ENCODE measurements at places on chromosomes 1 and 21.

DNA sequence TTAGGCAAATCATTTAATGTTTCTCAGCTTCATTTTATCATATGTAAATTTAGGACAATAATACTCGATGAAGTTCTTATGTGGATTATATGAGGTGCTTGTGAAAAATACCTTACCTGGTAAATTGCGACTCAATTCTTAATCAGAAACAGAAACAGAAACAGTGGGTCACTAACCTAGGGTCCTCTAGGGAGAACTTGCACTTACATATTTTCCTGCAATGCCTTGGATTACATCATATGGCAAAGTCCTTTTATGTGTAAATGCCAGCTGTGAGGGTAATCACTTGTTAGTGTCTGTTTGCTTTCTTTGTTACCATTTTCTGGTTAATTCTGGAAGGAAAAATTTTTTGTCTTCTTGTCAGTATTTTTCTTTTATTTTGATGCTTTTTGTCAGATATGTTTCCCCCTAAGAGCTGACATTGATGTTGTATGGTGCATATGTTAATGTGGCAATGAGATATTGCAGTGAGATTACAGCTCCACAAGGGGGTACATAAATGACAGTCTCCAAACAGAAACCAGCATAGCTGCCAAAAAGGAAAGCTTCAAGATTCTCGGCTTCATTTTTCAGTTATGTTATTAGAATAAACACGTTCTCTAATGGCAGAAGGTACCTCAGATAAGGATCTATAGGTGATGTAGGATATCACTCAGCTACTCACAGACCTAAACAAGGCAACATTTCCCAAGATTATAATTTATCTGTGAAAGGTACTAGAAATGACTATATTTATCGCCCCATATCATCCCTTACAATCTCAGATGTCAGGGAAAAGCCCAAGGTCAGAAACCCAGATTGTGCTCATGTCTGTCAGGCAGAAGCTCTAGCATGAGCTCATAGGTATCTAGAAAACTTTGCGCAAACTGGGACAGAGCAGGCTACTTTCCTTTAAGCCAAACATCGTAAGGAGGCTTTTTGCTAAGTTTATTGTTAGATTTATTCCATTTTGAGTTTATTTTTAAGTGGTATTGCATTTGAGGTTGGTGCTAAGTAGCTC, 119.9 kb downstream of the FASLG start:
- DNase-seq: peak; percentile 20

DNA sequence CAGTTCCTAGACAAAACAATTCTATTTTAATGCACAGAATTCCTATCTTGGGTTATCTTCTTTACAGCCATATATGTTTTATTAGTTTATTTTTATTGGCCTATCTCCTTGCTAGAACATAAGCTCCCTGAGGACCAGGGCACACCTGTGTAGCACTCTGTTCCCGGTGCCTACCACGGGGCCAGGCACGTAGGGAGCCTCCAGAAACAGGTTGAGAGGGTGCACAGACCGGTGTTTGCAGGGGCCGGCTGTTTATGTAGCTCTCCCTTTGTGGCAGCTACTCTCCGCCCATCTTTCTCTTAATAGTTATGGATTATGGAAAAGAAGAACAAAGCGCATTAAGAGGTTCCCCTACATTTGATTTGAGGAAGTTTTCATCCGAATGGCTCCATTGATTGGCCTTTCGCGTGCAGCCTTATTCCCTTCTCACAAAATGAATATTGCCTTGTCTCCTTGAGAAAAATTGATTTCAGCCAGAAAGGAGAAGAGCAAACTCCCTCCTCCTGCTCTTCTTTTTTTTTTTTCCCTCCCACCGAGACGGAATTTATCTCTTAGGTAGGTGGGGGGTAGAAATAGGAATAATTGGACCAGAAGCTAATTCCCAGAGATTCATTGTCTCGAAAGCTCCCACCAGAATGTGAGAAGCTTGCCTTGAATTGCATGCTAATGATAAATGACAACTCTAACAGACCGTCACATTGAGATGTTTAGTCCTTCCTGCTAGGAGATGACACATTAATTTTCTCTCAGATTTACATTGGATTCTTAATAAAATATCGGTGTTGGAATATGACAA, 447.4 kb downstream of the CAMTA1 start:
- no peak for DNase-seq

DNA sequence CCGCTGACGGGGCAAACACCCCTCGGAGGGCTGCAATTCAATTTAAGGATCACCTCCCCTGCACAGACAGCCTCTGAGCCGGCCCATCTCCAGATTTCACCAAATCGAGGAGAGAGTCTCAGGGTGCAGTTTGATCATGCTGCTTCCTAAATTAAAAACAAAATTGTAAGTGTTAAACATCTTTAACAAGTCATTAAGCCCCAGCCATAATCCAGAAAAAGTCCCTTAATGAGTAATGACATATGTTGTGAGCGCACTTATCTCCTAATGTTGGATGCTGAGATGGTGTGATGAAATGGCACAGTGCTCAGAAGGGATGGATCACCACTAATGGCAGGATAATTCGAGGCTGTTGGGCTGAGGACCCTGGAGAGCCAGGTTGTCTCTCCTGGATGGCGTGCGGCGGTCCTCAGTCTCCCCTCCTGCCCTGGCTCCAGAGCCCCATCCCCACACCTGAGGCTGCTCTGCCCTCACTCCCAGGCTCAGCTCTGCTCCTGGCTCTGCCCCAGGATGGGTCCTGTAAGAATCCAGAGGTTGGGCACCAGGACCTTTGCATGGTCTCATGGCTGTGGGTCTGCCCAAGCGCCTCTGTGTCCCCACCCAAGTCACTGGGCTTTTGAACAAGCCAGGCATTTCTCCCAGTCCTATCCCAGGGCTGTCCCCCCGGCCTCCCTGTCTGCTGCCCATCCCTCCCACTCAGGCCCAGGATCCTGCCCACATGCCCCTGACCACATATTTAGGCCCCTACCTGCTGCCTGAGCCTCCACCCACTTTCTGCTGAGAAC, 224.4 kb upstream of the POU3F1 start:
- DNase-seq: no peak

- no peak for DNase-seq
These were observed 37.6 kb upstream of the GNPAT start for GRCh38 chr1:231203259-231204057.

GRCh38 chr21:32587651-32588050, 2.3 kb upstream of the TCP10L start:
- no peak for DNase-seq

GRCh38 chr1:7438921-7439655, 332.0 kb upstream of the VAMP3 start:
- DNase-seq: no peak

- DNase-seq: peak; percentile 84
These were observed 509.6 kb upstream of the USP24 start for GRCh38 chr1:55724551-55725325.

DNA sequence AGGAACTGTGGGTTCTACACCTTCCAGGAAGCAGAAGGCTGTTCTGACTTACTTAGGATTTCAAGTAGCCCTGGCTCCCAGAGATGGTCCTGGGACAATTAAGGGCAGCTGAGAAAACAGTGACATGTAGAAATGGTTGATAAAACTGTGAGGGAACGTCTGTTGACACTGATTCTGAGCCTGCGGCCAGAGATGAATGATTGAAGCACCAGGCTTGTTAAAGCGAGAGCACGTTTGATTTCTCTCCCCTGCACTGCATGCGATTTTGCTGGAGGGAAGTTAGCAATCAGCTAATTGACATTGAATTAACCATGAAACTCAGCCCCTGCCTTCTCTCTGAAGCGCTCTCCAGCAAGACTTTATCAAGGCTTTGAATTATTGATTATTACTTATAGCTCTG, 29.9 kb upstream of the POU3F1 start:
- DNase-seq: no peak

DNA sequence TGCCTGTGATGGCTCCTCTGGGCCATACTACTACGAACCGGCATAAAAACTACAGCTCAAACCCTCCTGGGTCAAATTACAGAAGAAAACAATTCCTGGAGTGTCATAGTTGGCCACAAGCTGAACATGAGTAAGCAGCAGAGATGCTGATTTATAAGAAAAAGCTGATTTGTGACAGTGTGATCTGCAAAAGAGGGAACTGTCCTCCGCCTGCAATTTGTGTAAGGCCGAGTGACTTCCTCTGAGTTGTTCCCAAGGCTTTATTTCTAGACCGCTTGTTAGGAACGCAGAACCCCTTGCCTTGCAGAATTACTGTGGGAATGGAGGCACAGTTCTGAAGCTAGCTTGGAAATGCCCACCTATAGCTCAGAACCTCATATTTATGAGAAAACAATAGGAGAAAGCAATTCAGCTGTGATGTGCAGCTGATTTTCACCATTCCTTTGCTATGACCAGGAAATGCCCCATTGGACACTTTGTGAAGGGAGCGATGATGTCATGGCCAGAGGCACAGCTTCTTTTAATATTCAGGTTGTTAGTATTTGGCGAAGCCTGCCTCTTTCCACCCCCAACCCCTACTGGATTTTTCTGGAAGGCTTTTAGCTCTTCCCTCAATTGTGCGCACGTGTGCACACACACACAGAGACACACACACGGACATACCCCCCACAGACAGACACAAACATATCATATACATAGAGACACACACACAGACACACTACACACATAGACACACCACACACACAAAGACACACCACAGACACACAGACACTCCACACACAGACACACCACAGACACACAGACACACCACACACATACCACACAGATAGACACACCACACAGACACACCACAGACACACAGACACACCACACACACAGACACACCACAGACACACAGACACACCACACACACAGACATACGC, 47.6 kb downstream of the IER5 start:
- DNase-seq: peak; percentile 68

- no peak for DNase-seq
These were observed 3.2 kb upstream of the ATP1A2 start for GRCh38 chr1:160112357-160112756.

DNA sequence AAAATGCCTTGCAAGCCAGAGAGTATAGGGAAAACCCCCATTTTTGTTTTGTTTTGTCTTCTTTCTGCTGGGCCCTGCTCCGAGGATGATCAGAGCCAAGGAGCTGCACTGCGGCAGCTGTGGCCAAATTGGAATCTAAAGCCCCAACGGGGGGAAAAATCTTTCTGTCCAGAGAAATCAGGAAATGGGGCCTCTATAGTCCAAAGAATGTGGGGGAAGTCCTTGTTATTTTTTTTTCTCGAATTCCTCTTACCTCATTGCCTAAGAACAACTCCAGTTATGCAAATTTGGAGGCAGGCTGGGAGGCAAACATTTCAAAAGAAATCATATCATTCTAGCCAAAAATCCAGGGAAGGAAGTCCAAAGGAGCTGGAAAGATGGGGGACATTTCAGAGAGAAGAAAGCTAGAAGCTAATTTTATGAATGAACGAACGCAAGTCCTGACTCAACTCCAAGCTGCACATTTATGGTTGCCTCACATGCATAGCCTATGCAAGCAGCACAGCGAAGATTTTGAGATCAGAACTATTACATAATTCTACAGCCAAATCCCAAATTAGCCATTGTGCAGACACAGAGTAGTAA, 263.2 kb downstream of the KCTD3 start:
- DNase-seq: no peak

GRCh38 chr1:175155936-175156335, 36.6 kb downstream of the KIAA0040 start:
- no peak for DNase-seq

DNA sequence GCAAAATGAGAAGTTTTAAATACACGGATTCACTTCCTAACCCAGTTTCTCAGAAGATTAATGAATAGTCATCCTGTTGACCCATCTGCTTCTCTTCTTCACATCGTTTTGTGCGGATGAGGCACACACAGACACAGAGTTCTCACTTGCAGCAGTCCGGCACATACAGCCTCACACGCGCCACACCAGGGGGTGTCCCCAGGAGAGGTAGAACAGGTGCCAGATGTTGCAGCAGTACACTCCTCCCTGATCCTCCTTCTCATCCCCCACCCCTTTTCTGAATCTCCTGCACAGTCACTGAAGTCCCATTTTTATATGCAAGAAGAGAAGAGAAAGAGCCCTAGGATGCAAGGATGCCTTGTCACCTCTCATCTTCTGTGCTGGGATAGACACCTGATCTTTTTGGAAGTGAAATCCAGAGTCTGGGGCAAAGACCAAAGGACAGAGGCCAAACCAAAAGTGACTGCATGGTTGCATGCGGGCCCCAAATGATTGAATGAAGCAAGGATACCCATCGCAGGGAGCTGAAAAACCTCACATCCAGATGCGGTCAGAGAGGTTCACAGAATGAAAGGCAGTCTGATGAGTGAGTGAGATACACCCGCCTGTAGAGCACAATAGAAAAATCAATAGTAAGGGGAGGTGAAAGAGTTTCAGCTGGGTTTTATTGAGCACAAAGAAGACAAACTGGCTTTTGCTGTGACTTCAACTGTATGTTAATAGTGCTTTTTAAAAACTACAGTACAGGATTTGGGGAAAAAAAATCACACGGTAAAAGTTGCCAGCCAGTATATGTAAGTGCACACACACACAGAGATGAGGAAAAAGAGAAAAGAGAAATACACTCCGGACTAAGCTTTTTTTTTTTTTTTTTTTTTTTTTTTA, 28.9 kb downstream of the PBX1 start:
- DNase-seq: no peak

- DNase-seq: peak; percentile 85
These were observed 15.1 kb upstream of the PODN start for GRCh38 chr1:53046930-53047329.

DNA sequence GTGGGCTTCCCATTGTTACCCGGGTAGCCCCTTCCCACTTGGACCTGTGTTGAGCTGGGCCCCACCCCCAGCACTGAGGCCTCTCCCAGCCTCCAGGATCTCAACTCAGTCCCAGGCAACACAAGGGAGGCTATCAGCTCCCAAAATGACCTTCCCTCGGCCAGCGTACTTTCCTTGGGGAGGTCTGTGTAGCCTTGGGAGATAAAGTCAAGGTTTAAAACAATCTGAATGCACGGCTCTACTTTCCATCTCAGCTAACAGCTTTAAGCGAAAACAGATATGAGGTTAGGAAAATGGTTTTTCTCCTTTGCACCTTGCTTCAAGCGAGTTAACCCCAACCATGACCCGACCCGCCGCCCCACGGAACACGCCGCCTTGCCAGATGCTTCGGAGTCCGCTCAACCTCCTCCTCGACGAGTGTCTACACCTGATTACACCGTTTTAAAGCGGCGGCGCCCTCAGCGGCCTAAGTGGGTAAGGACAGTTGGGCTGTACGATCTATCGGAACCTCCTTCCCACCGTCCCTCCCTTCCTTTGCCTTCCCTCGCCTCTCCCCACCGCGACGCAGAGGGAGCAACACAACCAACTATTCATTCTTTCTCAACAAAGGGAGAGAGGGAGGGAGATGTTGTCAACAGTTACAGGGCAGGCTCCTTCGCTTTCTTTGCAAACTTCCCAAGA, 1.1 kb downstream of the BCAR3 start:
- peak; percentile 89 for DNase-seq

GRCh38 chr1:201561601-201562000, 22.7 kb downstream of the NAV1 start:
- peak; percentile 94 for DNase-seq

Data from RPMI7951 (cell line).